ENCODE measurements at places on chromosomes 2 and 18.

GRCh38 chr18:8747440-8747937 lies 42.1 kb downstream of the MTCL1 start:
- no peaks in the 10 kb centered on the region for H3K36me3 ChIP-seq
- H3K27ac ChIP-seq = no peak overlapping the region
- H3K4me3 ChIP-seq = no peak overlapping the region
- H3K4me1 ChIP-seq = peaks cover 33% of the 10 kb centered on the region
- no peak for DNase-seq
- no peaks in the 10 kb centered on the region for H3K27me3 ChIP-seq

DNA sequence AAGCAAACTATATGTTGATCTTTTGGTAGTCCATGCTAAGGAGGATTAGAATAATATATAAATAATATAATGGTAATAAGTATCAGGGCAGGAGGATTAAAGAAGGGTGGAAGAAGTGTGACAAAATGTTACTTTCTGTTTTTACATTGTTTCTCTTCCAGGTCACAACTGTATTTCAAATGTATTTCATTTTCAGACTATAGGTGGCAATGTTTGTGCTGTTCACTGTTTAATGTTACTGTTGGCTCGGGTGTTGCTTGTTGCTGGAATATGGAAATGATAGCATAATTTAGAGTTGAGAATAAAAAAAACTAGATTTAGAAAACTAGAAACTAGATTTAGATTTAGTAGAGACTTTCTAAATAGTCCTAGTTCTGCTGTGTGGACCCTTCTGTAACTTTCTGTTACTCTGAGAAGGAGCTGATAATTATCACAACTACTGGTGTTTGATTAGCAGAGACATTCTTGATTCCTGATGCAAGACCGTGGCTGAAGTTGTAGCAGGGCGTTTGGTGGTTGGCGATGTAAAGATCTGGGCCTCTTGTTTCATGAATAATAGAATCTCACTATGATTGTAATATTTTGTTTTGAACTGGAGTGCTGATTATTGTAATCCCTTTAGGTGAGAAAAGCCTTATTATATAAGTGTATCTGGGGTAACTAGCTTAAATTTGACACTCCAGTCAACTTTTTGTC lies 7.9 kb downstream of the NEDD4L start:
- no peaks in the 10 kb centered on the region for H3K36me3 ChIP-seq
- no peaks in the 10 kb centered on the region for H3K4me1 ChIP-seq
- no peaks in the 10 kb centered on the region for H3K27me3 ChIP-seq
- no peak for DNase-seq
- H3K4me3 ChIP-seq = no peak overlapping the region
- H3K27ac ChIP-seq = no peak overlapping the region

- no peak overlapping the region for H3K4me3 ChIP-seq
- no peak overlapping the region for H3K27ac ChIP-seq
- no peaks in the 10 kb centered on the region for H3K36me3 ChIP-seq
- H3K4me1 ChIP-seq = no peaks in the 10 kb centered on the region
- no peaks in the 10 kb centered on the region for H3K27me3 ChIP-seq
Measured at GRCh38 chr2:153963256-153963655, 91.5 kb downstream of the GALNT13 start.

DNA sequence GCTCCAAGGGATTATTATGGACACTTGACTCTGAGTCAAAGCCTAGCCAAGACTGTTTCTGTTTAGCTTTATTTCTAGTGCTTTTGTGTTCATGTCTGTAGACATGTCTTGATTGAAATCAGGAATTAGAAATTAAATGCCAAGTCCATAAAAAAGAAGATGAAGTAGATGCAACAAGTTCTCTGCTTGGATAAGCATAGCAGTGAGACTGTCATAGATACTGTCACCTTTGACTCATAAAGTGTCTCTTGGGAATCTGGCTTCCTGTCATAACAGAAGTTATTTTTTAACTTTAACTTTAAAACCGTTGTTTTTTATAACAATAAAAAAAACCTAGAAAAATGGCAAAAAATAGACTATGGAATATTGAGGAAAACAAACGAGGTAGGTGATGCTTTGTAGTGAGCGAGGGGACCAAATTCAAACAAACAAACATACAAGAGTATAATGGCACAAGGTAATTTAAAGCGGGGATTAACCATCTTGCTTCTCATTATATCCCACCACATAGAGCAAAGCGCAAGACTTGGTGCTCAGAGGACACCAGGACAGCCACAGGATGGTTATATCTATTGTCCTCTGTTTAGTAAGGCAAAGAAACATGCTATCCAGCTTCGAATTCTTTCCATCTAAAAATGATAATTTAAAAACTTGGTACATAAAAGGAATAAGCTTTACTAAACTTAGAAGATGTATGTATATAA lies 64.6 kb downstream of the CD226 start:
- H3K36me3 ChIP-seq = no peaks in the 10 kb centered on the region
- DNase-seq = no peak
- no peak overlapping the region for H3K4me3 ChIP-seq
- H3K4me1 ChIP-seq = peaks cover 11% of the 10 kb centered on the region

DNA sequence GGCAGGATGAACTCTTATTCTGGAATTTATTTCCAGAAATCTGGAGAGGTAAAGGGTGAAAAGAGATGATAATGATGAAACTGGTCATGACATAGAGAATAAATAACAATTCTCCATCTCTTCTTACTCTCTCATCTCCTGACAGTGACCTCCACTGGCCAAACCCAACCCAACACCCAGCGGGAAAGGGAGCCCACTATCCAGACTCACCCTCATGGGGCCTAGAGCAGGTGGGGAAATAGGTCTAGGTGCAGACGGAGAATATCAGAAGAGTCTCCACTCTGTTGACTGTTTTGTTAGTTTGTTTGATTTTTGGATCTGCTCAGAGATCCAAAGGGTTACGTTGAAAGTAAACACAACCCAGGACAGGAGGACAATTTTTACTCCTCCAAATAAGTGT lies 263.2 kb upstream of the PARD3B start:
- no peak overlapping the region for H3K4me3 ChIP-seq
- H3K27me3 ChIP-seq = no peaks in the 10 kb centered on the region
- DNase-seq = no peak
- H3K36me3 ChIP-seq = no peaks in the 10 kb centered on the region
- no peaks in the 10 kb centered on the region for H3K4me1 ChIP-seq

- peaks cover 13% of the 10 kb centered on the region for H3K4me1 ChIP-seq
- no peak overlapping the region for H3K4me3 ChIP-seq
- H3K27me3 ChIP-seq = no peaks in the 10 kb centered on the region
- H3K36me3 ChIP-seq = no peaks in the 10 kb centered on the region
- DNase-seq = no peak
- H3K27ac ChIP-seq = no peak overlapping the region
Measured at GRCh38 chr2:109170645-109171044, 41.6 kb downstream of the SH3RF3 start.

- H3K36me3 ChIP-seq = no peaks in the 10 kb centered on the region
- H3K27ac ChIP-seq = no peak overlapping the region
- no peaks in the 10 kb centered on the region for H3K4me1 ChIP-seq
Measured at GRCh38 chr2:98294711-98295110, 51.5 kb upstream of the CNGA3 start.

DNA sequence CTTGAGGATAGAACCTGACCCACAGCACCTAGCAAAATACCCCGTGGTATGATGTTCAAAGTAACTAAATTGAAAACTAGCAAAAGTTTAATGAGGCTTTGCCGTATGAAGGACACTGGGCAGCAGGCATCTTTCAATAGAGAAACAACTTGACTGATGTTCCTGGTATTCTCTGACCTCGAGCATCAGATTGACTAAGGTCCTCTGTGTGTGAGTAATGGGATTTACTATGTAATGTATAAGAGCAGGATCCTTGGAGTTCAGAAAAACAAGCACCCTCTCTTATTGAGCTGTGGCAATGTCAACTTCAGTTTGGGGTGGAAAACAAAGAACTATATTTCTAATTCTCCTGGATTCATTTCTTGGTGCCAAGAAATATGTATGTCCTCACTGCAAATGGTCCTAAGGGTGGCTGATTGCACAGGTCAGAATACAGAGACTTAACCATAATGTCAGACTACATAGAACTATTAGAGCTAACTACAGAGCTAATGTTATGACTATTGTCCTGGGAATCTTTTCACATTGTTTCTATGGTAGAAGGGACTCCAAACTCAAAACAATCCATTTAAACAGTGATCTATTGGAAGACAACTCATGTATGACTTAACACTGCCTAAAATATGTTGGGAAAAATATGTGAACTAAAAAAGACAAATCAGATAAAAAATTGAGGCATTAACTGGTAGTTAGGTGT lies 4.4 kb downstream of the TNFAIP6 start:
- no peak overlapping the region for H3K27ac ChIP-seq
- no peaks in the 10 kb centered on the region for H3K4me1 ChIP-seq
- DNase-seq = no peak
- H3K36me3 ChIP-seq = no peaks in the 10 kb centered on the region
- no peak overlapping the region for H3K4me3 ChIP-seq

- no peak overlapping the region for H3K4me3 ChIP-seq
- H3K36me3 ChIP-seq = no peaks in the 10 kb centered on the region
- H3K27ac ChIP-seq = no peak overlapping the region
- peaks cover 27% of the 10 kb centered on the region for H3K4me1 ChIP-seq
- H3K27me3 ChIP-seq = no peaks in the 10 kb centered on the region
- no peak for DNase-seq
Measured at GRCh38 chr2:223930103-223930976, 14.8 kb downstream of the WDFY1 start.

GRCh38 chr2:208608122-208608835 lies 201.7 kb downstream of the PTH2R start:
- H3K4me1 ChIP-seq = no peaks in the 10 kb centered on the region
- no peaks in the 10 kb centered on the region for H3K27me3 ChIP-seq
- DNase-seq = no peak
- no peaks in the 10 kb centered on the region for H3K36me3 ChIP-seq

DNA sequence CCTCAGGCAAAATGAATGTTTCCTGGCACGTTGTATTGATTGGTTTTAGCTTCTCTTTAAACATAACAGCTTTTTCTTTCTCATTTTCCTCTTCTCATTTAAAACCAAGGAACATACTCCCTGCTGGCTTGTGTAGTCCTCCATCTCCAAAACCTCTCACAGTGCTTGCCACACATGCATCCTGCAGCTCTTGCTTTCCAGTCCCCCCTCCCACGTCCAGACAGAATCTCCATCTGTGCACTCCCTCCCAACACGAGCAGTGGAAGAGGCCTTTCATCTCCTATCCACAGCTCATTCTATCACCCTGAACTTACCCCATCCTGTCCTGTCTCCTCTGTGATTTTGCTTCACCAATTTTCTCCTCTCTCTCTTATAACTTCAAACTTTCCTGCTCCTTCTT lies 99.6 kb upstream of the THSD7B start:
- H3K4me3 ChIP-seq = no peak overlapping the region
- no peak for DNase-seq
- H3K36me3 ChIP-seq = no peaks in the 10 kb centered on the region
- H3K27ac ChIP-seq = no peak overlapping the region

DNA sequence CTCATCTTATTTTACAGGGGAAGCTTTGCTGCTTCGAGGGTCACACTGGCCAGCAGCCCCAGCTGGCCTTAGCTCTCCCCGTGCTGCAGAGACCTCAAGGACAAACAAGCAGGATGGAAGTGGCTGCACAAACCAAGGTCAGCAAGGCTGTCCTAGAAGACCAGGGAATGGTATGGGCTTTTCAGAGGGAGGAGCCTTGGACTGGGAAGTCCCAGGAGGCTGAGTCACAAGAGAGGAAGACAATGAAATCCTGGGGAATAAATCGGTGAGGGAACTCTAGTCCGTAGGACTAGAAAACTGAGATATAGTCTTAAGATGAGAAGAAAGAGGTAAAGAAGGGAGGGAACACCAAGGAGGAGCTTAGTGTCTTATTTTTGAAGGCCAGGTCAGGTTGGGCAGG lies 15.7 kb downstream of the CREG2 start:
- no peaks in the 10 kb centered on the region for H3K36me3 ChIP-seq
- DNase-seq = no peak
- H3K4me3 ChIP-seq = no peak overlapping the region
- H3K27ac ChIP-seq = no peak overlapping the region

- no peak overlapping the region for H3K4me3 ChIP-seq
- no peaks in the 10 kb centered on the region for H3K36me3 ChIP-seq
- H3K4me1 ChIP-seq = no peaks in the 10 kb centered on the region
- DNase-seq = no peak
Measured at GRCh38 chr2:66559672-66560071, 124.7 kb downstream of the MEIS1 start.

- H3K36me3 ChIP-seq = no peaks in the 10 kb centered on the region
- no peak overlapping the region for H3K27ac ChIP-seq
- H3K27me3 ChIP-seq = no peaks in the 10 kb centered on the region
- peaks cover 29% of the 10 kb centered on the region for H3K4me1 ChIP-seq
Measured at GRCh38 chr2:84925724-84926376, 20.4 kb downstream of the TMSB10 start.

- no peaks in the 10 kb centered on the region for H3K36me3 ChIP-seq
- no peaks in the 10 kb centered on the region for H3K27me3 ChIP-seq
- H3K4me3 ChIP-seq = no peak overlapping the region
- DNase-seq = no peak
- H3K4me1 ChIP-seq = no peaks in the 10 kb centered on the region
Measured at GRCh38 chr2:189232759-189233406, 53.3 kb upstream of the COL5A2 start.

- no peak for DNase-seq
- no peaks in the 10 kb centered on the region for H3K27me3 ChIP-seq
- H3K27ac ChIP-seq = no peak overlapping the region
- no peak overlapping the region for H3K4me3 ChIP-seq
Measured at GRCh38 chr2:218392891-218393462, 6.7 kb upstream of the CTDSP1 start.

- no peaks in the 10 kb centered on the region for H3K4me1 ChIP-seq
- no peak for DNase-seq
- H3K36me3 ChIP-seq = no peaks in the 10 kb centered on the region
- H3K27me3 ChIP-seq = no peaks in the 10 kb centered on the region
- no peak overlapping the region for H3K4me3 ChIP-seq
Measured at GRCh38 chr18:72444111-72444797, 99.9 kb downstream of the CBLN2 start.

DNA sequence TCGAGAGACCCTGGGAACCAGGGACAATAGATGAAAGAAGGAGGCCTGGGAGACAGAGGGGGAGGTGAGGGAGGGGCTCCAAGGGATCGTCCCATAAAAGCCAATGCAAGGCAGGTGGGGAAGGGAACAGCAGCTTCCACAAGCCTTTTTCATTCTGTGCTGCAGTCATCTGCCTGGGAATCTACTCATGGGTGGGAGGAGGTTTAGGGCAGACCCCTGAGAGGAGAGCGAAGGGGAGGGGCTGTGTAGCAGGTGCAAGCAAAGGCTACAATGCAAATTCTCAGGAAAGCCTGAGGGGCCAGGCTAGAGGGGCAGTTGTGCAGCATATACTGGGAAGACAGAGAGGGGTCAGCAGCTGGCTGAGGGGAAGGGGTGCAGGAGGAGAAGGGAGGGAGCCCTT lies 135.4 kb downstream of the SETBP1 start:
- H3K4me1 ChIP-seq = no peaks in the 10 kb centered on the region
- H3K27ac ChIP-seq = no peak overlapping the region
- H3K36me3 ChIP-seq = no peaks in the 10 kb centered on the region

- no peak for DNase-seq
- no peaks in the 10 kb centered on the region for H3K4me1 ChIP-seq
- no peak overlapping the region for H3K27ac ChIP-seq
- no peak overlapping the region for H3K4me3 ChIP-seq
- peaks cover 5% of the 10 kb centered on the region for H3K27me3 ChIP-seq
- no peaks in the 10 kb centered on the region for H3K36me3 ChIP-seq
Measured at GRCh38 chr2:26168785-26169184, 4.1 kb upstream of the GAREM2 start.

Measured in CD8-positive, alpha-beta memory T cell (primary cell).